Type B pancreatic cell (in vitro differentiated cells): ENCODE measurements at places on chromosomes 6 and 20. TPM values are rescaled to one million over a fixed set of nuclear protein-coding genes. Genes with fewer than 3 reads are reported as not detected.

DNA sequence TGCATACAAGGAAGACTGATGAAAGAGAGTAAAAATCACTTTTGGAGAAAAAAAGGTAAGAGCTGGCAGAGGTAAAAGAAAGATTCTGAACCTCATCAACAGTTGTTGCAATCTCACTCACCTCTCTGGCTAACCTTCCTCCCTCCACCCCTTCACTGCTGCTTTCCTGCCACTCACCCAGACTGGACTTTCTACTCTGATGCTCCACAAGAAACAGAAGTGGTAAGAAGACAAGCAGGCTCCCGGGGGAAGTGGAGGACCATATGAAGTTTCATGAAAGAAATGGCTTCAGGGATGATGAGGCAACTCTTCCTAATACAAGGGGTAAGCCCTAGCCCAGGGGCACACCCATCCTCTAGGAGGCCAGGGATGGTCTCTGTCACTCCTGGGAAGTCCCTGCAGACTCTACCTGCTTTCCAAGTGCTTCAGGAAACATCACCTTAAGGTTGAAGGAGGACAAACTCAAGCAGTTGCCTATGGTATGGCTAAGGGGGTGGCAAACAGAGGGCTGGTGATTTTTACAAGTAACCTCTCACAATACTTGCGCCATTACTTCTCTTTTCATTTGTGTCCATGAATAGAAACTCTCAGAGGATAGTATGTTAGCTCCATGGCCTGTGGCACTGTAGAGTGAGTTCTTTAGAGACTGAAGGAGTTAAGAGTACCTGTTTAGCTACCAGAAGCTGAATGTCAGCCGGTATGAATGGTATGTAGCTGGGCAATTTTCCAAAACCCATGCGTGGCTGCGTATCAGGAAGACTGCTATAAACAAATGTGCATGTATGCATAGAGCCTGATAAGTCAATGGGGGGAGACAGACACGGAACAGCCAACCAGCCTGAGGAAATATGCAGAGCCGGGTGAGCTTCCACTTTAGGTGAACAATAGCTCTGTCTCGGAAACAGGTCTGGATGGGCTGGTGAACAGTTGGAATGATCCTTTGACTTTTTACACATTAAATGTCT lies 112.0 kb downstream of the BACH2 start:
- DNase-seq, result no peak
- peak overlapping the region; percentile 72 for H3K27ac ChIP-seq
- peaks cover 42% of the 10 kb centered on the region for H3K4me1 ChIP-seq
- peak overlapping the region; percentile 40 for H3K4me3 ChIP-seq
- H3K27me3 ChIP-seq, result no peaks in the 10 kb centered on the region

GRCh38 chr20:12883507-12883885 lies 125.3 kb upstream of the SPTLC3 start:
- H3K36me3 ChIP-seq, result no peaks in the 10 kb centered on the region
- H3K4me1 ChIP-seq, result no peaks in the 10 kb centered on the region
- no peak overlapping the region for H3K27ac ChIP-seq
- peaks cover 16% of the 10 kb centered on the region for H3K27me3 ChIP-seq

- no peak overlapping the region for H3K27ac ChIP-seq
- no peak overlapping the region for H3K4me3 ChIP-seq
- no peak for DNase-seq
- no peaks in the 10 kb centered on the region for H3K4me1 ChIP-seq
- peaks cover 33% of the 10 kb centered on the region for H3K27me3 ChIP-seq
- H3K36me3 ChIP-seq, result no peaks in the 10 kb centered on the region
These were observed 2.5 kb upstream of the SEMG2 start for GRCh38 chr20:45218636-45219035.

The C6orf58 gene
- 0.63 TPM in 1 of 2 replicates, not detected in the other for total RNA-seq

The LTB gene
- total RNA-seq, result 0.34 and 1.0 TPM in 2 replicates

The ZKSCAN8 gene
- 22.1 and 37.5 TPM in 2 replicates for total RNA-seq

The LAMA2 gene
- 0.76 and 54.0 TPM in 2 replicates for total RNA-seq

- H3K4me1 ChIP-seq, result peaks cover 10% of the 10 kb centered on the region
- no peak for DNase-seq
- no peaks in the 10 kb centered on the region for H3K36me3 ChIP-seq
These were observed 43.8 kb downstream of the ADAT2 start for GRCh38 chr6:143406673-143407072.

GRCh38 chr20:25273046-25273445 lies 25.2 kb downstream of the PYGB start:
- no peaks in the 10 kb centered on the region for H3K27me3 ChIP-seq
- H3K36me3 ChIP-seq, result peaks cover 13% of the 10 kb centered on the region
- no peak for DNase-seq

The SAMD5 gene
- 9.2 and 11.5 TPM in 2 replicates for total RNA-seq

GRCh38 chr6:137708481-137708880 lies 158.6 kb upstream of the TNFAIP3 start:
- H3K4me3 ChIP-seq, result no peak overlapping the region
- H3K27me3 ChIP-seq, result peaks cover 5% of the 10 kb centered on the region
- H3K4me1 ChIP-seq, result peaks cover 12% of the 10 kb centered on the region
- H3K36me3 ChIP-seq, result no peaks in the 10 kb centered on the region
- no peak overlapping the region for H3K27ac ChIP-seq

The ARMH2 gene
- not detected in 2 replicates for total RNA-seq

DNA sequence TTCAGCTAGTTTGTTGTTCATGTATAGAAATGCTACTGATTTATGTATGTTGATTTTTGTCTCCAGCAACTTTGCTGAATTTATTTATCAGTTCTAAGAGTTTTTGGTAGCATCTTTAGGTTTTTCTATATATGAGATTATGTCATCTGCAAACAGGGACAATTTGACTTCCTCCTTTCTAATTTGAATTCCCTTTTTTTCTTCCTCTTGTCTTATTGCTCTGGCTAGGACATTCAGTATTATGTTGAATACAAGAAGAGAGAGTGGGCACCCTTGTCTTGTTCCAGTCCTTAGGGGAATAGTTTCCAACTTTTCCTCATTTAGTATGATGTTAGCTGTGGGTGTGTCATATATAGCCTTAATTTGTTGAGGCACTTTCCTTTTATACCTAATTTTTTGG lies 58.2 kb downstream of the CDH26 start:
- no peak for DNase-seq
- H3K27ac ChIP-seq, result no peak overlapping the region
- H3K36me3 ChIP-seq, result peaks cover 3% of the 10 kb centered on the region
- no peaks in the 10 kb centered on the region for H3K4me1 ChIP-seq

DNA sequence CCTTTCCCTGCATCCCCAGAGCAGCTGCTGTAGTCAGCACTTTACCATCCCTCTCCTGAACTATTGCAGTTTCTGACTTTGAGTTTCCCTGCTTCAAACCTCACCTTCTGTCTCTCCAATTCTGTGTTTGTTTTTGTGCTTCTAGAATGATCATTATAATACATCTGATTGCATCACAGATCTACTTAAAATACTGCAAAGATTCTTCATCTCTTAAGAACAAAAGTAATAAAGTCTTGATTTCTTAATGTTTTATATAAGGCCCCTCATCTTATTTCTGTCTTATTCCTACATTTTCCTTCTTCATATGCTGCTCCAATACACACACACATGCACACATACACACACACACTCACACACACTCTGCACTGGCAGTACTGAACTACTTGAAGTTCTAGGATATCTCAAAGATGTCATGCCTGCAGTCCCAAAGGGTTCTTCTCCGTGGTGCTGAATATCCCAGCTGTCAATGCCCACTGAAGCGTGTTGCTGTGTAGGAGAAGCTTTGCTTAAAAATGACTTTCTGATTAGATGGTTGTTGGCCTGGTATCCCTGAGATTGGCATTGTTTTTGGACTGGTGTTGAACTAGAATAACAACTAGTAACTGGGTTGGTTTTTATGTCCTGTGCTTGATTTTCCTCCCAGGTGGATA lies 97.2 kb downstream of the MAP3K4 start:
- H3K27me3 ChIP-seq, result no peaks in the 10 kb centered on the region
- peaks cover 22% of the 10 kb centered on the region for H3K36me3 ChIP-seq
- no peaks in the 10 kb centered on the region for H3K4me1 ChIP-seq
- no peak for DNase-seq
- no peak overlapping the region for H3K27ac ChIP-seq

DNA sequence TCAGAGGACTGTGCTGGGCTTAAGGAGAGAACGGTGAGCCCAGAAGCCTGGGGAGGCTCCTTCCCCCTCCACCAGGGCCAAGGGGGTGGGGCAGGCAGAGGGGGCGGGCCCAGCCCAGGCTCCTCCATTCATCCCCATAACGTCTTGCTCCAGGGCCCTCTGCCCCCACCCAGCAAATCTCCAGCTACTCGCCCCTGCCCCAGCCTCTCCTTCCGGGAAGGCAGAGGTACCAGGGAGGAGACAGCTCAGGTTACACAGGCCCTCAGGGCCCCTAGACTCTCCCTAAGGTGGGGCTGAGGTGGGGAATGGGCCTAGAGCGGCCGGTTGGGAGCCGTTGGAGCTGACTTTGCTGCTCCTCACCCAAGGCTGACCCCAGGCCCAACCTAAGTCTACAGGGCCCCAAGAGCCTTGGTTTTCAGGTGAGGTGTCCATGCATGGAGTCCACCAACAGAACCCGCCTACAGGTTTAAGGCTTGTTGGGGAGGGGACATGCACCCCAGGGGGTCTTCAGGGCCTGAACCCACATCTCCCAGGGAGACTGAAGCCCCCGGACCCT lies 1.2 kb downstream of the LAMA5 start:
- H3K4me1 ChIP-seq, result peaks cover 6% of the 10 kb centered on the region
- H3K4me3 ChIP-seq, result peak overlapping the region; percentile 89
- H3K27me3 ChIP-seq, result no peaks in the 10 kb centered on the region
- H3K27ac ChIP-seq, result peak overlapping the region; percentile 92
- no peak for DNase-seq

- H3K27me3 ChIP-seq, result peaks cover 8% of the 10 kb centered on the region
- H3K4me3 ChIP-seq, result no peak overlapping the region
- no peak overlapping the region for H3K27ac ChIP-seq
- DNase-seq, result no peak
- H3K36me3 ChIP-seq, result no peaks in the 10 kb centered on the region
These were observed 59.6 kb downstream of the PRDM1 start for GRCh38 chr6:106145741-106146227.

DNA sequence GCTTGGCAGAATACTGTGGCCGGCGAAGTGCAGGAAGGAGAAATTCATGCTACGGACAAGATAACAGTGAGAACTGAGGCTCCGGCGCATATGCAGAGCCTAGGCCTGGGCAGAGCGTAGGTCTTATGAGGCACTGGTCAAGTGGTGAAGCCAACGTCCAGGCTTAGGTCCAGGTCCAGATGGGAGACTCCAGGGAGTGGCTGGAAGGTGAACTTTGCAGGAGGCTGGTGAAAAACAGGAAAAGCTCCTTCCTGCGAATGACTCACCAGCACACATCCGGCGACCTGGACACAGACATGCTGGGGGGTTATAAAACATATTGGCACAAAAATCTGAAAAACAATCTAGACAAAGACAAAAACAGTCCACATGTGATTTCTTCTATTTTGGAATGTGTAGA lies 15.4 kb downstream of the C6orf141 start:
- H3K27me3 ChIP-seq, result no peaks in the 10 kb centered on the region
- no peak overlapping the region for H3K4me3 ChIP-seq
- no peaks in the 10 kb centered on the region for H3K4me1 ChIP-seq

- DNase-seq, result no peak
- no peak overlapping the region for H3K4me3 ChIP-seq
- H3K36me3 ChIP-seq, result peaks cover 37% of the 10 kb centered on the region
- no peak overlapping the region for H3K27ac ChIP-seq
These were observed 23.2 kb downstream of the OR2H2 start for GRCh38 chr6:29608131-29608530.
